ENCODE measurements at places on chromosomes 16 and 17. TPM values are rescaled to one million over a fixed set of nuclear protein-coding genes. Genes with fewer than 3 reads are reported as not detected.

The HOXB13 gene
- 3.2 TPM for total RNA-seq

DNA sequence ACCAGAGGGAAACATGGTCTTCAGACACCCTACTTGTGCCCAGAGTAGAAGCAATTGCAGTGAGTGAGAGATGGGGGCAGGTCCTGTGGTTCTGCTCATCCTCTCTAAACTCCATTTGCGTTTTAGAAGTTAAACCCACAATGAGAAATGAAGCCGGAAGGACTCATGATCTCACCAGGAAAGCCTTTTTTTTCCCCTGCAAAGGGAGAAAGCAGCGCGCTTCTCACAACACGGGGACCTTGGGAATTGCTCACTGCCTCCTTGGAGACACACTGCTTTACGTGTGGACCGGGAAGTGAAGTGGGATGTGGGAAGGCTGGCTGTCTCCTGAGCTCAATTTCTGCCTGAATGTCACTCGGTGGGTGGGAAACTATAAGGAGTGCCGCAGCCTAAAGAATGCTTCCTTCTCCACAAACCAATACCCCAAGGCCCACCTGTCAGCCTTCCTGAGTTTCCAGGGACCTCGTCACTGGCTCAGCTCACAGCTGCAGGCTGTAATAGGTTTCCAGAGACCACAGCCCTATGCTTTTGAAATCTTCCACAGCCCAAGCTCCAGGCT lies 365.4 kb downstream of the XYLT1 start:
- peak; percentile 37 for DNase-seq

- DNase-seq, result no peak
Observed at GRCh38 chr17:70099294-70099693, 24.3 kb downstream of the KCNJ16 start.

GRCh38 chr17:35313875-35314409 lies 59.5 kb downstream of the SLFN11 start:
- DNase-seq, result no peak

DNA sequence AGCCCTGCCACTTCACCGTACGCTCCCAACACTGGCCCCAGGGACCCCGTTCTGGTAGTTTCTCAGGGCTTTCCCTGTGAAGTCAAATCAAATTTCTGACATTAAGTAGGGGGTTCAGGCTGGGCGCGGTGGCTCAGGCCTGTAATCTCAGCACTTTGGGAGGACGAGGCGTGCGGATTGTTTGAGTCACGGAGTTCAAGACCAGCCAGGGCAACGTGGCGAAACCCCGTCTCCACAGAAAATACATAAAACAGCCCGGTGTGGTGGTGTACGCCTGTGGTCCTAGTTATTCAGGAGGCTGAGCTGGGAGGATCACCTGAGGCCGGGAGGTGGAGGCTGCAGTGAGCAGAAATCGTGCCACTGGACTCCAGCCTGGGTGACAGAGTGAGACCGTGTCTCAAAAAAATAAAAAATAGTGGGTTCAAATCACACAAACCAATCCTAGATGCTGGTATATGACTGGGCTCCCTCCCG lies 632 bp downstream of the CYBC1 start:
- DNase-seq, result no peak

All from Daoy (cell line).